ENCODE measurements at places on chromosomes 5 and 9.
A peak's percentile ranks its signal among the peaks of the same experiment; 100 is the strongest.

GRCh38 chr9:130299785-130300615, 34.4 kb downstream of the HMCN2 start:
- DNase-seq, result peak; percentile 13

GRCh38 chr5:133106761-133107572, 55.2 kb downstream of the HSPA4 start:
- DNase-seq, result no peak

GRCh38 chr5:116441223-116441622, 133.4 kb downstream of the SEMA6A start:
- DNase-seq, result no peak

DNA sequence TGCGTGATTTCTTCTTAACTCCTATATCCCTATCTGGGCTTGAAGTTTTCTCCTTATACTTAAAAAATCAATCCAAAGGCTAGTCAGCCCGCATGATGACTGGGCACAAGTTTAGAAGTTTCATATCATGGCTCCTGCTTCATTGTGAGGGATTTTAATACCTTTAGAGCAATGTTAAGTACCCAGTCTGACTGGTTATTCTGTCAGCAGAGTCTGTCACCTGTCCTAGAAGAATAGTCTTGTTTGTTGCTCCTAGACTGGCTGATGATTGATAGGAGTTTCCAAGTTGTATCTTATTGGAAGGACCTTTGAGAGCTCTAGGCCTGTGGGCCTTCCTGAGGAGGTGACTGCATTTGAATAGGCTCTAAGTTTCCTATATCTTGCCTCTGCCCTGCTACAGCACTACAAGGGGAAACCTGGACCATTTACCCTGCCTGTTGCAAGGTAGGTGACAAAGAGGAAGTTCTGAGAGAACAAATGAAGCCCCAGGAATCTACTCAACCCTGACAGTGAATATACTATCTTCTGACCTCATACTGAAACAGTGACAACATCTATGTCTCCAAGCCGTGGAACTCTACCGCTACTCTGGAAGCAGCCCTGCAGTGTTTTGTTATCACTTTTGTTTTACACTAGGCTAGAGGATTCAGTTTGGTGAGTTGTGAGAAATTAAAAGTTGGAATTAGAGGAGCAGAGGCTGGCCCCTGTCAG, 66.5 kb downstream of the F2RL2 start:
- DNase-seq, result peak; percentile 22

DNA sequence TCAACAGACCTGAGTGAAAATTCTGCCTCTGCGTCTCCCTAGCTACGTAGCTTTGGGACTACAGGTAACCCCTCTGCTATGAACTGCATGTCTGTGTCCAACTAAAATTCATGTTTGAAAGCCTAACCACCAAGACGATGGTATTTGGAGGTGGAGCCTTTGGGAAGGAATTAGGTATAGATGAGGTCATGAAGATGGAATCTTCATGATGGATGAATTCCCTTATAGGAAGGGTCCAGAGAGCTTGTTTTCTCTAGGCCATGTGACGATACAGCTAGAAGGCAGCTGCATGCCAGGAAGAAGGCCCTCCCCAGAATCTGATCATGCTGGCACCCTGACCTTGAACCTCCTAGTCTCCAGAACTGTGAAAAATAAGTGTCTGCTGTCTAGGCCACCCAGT, 296.4 kb downstream of the SLIT3 start:
- DNase-seq, result no peak

DNA sequence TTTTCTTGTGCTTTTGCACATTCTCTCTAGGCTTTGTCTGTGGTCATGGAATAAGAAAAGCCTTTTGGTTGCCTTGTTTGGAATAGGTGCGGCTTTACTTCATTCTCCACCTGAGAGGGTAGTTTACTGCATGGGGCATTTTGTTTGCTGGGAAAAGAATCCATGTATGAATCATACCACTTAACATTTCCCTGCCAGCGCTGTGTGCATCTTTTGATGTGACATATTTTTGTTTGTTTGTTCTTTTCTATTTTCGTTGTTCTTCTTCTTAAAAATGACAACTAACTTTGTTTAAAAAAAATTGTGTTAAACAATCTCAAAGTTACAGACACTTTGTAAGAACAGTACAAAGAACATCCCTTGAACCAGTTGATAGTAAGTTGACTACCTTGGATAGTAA, 113.2 kb downstream of the GCNT1 start:
- DNase-seq, result no peak

GRCh38 chr9:129665814-129666520, 520 bp downstream of the PRRX2 start:
- DNase-seq, result no peak

GRCh38 chr9:16445141-16445920, 425.1 kb downstream of the BNC2 start:
- no peak for DNase-seq

DNA sequence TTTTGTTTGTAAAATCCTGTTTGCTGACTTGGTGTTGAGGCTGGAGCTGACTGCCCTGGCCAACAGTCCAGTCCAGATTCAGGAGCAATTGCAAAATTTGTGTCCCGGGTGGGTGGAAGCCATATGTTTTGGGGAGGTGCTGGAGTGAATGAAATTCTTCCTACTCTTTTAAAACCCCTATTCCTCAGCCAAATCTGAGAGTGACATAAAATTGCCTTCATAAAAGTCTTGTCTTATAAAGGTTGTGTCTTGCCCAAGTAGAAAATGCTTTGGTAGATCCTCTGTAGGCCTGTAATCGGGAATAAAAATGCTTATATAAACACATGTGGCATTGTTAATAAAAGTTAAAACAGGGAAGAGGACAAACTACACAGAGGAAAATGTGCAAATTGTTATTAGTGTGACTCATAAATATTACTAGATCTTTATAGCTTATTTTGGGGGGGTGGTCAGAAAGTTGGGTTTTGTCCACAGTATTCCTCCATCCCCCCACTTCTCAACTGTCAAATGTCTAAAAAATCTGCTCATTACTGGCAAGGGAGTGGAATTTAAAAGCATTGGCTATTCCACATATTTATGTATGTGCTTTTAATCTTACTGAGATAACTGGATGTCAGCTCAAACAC, 45.6 kb downstream of the NNT start:
- no peak for DNase-seq

GRCh38 chr5:104199771-104200170, 637.2 kb upstream of the NUDT12 start:
- DNase-seq, result no peak

- peak; percentile 53 for DNase-seq
Observed at GRCh38 chr9:68706363-68707201, 1.5 kb downstream of the PIP5K1B start.

- no peak for DNase-seq
Observed at GRCh38 chr5:92562065-92562464, 1019.0 kb downstream of the NR2F1-AS1 start.

GRCh38 chr5:173246511-173246910, 11.5 kb upstream of the NKX2-5 start:
- no peak for DNase-seq

GRCh38 chr9:87541663-87542062, 44.0 kb downstream of the DAPK1 start:
- DNase-seq, result no peak

DNA sequence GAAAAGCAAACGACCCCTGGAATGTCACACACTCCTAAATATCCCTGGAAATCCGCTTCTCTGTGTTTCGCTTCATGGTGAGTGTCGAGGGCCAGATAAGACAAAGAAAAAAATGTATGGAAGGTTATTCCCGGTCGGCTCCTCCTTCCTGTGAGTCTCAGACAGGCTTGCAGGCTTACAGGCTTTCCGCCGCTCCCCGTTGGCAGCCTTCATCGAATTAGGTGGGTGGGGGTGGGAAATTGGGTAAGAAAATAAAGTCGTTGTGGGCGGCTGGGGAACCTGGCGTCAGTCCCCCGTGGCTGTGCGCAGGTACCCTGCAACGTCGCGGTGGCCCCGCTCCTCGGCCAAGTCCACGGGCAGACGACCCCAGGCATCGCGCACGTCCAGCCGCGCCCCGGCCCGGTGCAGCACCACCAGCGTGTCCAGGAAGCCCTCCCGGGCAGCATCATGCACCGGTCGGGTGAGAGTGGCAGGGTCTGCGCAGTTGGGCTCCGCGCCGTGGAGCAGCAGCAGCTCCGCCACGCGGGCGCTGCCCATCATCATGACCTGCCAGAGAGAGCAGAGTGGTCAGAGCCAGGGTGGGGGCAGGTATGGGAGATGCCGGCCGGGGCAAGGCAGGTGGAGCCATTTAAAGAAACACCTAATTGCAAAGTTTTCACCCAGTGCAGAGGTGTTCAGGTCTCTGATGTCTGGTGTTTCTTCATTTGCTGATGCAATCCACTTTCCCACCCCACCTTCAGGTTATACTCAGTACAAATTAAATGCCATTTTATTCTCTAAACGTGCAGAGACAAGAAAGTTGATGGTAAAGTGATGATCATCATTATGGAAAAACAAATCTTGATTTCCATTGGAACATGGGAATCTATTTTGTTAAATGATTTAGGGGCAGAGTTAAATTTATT, 3.2 kb downstream of the CDKN2B start:
- peak; percentile 10 for DNase-seq

DNA sequence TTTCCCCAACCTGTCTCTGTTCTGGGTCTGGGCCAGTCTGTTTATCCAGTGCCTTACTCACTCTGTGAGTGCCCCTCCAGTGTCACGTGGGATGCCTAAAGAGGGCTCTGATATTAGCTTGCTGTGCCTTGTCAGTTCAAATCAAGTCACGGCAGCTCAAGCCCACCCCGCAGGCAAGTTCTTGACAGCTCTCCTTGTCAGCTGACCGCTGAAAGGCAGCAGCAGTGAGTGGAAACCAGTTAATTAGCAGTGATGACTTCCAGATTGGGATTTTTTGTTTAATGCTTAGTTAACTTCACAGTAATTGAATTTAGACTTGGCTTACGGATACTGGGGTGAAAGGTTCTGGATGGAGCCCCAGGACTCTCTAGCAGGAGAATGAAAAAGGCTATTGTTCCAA, 210.1 kb downstream of the PSAT1 start:
- DNase-seq, result no peak

DNA sequence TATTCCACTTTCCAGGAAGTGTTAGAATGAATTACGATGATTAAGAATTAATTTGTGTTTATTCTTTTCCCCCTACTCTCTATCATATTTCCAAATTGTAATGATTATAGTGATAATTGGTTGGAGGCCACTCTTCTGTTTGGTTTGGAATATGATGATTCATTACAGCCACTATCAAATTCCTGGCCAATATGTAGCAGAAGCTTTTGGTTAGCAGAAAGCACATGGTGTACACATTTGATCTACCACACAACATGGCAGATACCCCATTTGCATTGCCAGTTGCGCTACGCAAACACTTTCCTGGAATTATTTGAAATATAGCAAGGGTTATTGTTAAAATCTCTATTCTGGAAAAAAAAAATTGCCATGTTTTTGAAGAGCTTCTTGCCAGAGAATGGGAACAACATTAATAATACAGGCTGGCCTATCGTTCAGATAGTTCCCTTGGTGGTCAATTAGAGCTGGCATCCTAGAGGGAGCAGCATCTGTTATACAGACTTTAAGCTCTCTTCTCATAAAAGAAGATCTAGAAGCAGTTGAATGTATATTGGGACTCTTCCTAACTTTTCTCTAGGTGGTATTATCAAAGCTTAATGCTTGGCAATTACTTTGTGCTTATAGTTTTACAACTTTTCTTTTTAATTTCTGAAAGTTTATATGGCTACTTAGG, 455.0 kb upstream of the ACTBL2 start:
- no peak for DNase-seq

DNA sequence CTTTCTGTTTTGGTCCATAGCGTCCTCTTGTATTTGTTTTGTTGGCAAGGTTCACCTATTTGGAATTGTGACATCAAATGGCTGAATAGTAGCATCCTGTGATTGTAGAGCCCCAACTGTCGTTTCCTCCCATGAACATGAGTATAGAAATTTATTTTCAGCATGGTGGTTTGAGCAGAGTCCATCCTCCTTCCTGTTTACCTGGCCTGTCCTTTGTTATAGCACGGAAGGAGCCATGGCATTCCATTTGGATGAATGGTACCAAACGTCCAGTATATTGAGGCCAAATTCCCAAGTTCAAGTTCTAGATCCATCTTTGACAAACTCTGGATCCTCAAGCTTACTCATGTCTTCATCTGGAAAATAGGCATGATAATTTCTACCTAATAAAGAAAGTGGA, 16.8 kb downstream of the RASGRF2 start:
- no peak for DNase-seq

DNA sequence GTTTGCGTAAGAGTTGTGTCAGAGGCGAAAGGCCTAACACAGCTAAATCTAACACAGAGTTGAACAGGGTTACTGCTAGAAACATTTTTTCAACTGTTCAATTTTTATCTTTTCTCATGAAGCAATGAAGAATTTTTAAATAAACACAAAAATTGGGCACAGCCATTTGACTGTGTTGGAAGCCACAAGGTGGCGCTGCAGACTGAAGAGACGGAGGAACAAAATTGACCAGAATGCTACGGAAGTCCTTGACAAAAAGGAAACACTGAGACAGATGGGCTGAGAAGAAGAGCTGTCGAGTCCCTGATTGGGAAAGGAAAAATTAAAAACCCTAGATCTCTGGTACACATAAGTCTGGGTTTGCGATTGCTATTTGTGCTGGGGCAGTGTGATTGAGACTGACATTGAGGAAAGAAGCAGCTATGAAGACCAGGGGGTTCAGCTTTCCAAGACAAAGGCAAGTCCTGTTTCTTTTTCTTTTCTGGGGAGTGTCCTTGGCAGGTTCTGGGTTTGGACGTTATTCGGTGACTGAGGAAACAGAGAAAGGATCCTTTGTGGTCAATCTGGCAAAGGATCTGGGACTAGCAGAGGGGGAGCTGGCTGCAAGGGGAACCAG, at the start of gene PCDHB9:
Gene PCDHB9, plus strand, starts transcription at position 265 of the 616 bp plus-strand sequence. Its CDS starts 158 bp downstream, at position 423.
- no peak for DNase-seq

DNA sequence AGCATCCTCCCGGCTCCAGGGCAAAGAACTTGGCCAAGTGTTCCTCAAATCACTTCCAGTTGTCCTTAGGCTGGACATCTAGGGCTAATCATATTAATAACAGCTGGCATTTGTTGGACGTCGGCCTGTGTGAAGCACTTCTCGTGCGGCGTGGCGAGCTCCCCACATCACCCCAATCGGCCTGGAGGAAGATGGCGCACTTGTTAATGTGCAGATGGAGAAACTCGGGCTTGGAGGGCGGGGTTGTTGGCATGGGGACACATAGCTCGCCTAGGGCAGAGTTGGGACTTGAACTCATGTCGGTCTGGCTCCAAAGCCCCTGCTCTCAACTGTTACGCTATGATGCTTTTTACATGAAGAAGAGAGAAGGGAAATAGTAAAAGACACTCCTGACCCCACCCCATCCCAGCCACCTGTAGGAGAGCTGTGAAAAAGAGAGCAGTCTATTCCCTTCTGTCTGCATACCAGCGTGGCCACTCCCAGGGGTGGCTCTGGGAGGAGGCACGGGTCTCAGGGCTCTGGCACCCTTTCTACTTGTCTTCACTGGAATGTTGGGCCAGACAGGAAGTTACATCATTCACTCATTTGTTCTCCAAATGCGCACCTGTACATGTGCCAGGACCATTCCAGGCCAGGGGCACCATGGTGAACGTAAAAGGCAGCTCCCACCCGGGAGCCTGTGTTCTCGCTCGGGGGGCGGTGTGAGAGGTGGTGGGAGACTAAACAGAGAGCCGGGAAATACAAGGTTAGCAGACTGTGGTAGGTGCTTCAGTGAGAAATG, 12.8 kb upstream of the NUP214 start:
- no peak for DNase-seq
